SHP77 treated with DMSO at 0.1 percent for 48 hours (cell line): ENCODE measurements at places on chromosomes 2 and 18.

GRCh38 chr2:185463481-185463880, 275.1 kb upstream of the FSIP2 start:
- DNase-seq: no peak

DNA sequence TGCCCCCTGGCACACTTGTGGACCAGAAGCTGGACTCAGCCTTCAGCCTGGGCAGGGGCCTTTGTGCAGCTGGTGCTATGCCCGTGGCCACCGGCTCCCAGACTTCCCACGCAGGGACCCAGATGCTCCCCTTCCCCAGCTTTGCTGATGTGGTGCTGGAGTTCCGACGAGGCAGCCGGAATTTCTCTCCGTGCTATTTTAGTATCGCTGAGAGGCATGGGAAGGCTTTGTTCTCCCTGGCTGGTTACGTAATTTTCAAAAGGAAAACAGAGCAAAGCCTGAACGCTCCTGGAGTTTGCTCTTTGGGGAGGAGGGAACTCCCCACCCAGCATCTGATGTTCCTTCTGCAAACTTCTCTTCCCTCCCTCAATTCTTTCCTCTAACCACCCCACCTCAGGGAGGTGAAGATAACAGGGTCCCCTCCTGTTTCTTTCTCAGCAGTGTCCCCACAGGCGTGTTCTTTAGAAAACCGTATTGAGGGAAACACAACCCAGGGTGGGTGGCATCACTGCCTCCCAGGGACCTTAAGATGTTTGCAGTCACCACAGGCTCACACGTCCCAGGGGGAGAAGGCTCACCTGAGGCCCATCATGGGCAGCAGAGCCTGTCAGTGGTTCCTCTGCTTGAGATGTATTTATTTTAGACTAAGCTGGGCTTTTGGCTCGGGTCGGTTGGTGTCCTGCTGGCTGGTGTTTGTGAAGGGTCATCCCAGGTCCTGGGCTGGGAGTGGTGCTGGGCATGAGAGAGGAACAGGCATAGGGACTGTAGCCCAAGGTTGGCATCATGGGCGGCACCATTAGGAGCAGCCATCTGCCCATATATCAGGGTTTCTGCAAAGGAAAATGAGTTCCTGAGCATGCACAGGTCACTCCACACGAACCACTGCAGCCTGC, 95.0 kb downstream of the MAPK4 start:
- DNase-seq: no peak

- no peak for DNase-seq
Observed at GRCh38 chr2:217105733-217106649, 246.1 kb upstream of the TNP1 start.

DNA sequence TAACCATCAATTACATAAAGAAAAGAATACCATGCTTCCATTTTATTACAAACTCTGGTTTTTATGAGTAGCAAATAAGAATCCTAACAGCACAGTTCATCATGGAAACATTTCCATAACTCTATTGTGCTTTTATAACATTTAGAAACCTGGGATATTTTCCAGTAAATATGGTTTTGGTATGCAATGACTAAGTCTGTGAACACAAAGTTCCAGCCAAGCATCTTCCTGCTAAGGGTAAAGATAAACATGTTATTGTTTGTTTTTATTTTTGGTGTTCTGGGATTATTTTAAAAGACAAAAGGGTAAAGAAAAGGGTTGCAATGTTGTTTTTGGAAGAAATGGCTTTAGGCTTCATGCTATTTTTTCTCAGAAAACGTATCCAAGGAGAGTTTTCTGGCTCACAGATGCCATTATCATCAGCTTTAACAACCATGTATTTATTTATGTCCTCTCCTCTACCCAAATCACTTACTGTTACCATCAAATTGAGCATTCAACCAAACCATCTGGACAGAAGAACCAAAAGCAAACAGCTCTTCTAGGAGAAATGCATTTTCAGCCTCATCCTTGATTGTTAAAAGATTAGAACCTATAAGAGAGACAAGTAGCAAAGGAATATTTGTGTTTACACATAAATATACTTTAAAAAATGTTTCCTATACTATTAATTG, 116.0 kb downstream of the PLA2R1 start:
- DNase-seq: no peak

GRCh38 chr2:219886615-219887014, 259.2 kb downstream of the SLC4A3 start:
- DNase-seq: no peak
